ENCODE measurements at places on chromosomes 3 and 15.

- DNase-seq, result peak; percentile 85
Observed at GRCh38 chr3:94226078-94226477, 163.2 kb downstream of the NSUN3 start.

- DNase-seq, result peak; percentile 69
Observed at GRCh38 chr3:30607032-30607833, 832 bp downstream of the TGFBR2 start.

DNA sequence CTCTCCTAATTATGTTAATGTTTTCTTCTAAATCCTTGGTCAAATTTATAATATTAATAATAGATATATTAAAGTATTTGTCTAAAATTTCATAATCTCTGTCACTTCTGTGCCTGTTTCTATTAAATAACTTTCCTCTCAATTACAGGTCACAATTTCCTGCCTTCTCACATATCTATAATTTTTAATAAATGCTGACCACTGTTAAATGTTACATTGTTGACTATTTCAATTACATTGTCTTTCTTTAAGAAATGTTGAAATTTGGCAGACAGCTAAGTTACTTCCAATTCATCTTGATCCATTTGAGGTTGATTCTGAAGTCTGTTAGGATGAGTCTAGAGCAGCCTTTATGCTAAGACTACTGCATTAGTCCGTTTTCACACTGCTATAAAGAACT, 41.7 kb downstream of the MYL3 start:
- DNase-seq, result no peak

GRCh38 chr15:27679731-27680471, 419.2 kb downstream of the OCA2 start:
- no peak for DNase-seq

- no peak for DNase-seq
Observed at GRCh38 chr3:16477521-16477920, 36.0 kb downstream of the RFTN1 start.

- no peak for DNase-seq
Observed at GRCh38 chr3:153911116-153911515, 210.1 kb upstream of the ARHGEF26 start.

GRCh38 chr15:101625980-101626379, 26.2 kb downstream of the TM2D3 start:
- peak; percentile 37 for DNase-seq

GRCh38 chr15:85858586-85859375, 64.1 kb upstream of the KLHL25 start:
- peak; percentile 68 for DNase-seq

DNA sequence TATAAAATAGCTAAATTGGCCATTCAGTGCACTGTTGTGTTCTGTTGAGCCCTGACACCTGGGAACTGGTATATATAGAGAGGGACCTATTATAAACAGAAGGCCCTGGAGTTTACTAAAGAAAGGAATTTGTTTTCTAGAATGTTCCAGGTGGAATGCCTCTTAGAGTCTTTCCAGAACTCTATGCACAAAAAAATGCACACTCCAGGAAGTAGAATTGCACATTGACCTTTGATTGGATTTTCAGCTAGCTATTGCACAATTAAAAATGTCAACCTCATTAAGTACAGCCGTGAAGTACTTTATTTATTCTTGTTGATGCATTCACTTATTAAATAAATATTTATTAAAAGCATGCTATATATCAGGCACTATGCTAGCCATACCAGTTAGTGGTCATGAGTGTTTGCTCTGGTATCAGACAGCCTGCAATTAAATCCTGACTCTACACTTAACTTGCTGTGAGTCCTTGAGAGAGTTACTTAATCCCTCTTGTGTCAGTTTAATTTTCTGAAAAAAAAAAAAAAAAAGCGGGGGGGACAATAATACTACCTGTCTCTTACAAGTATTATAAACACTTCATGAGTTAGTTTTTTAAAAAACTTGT, 40.8 kb downstream of the NDUFB4 start:
- no peak for DNase-seq

GRCh38 chr3:1962396-1963088, 136.1 kb upstream of the CNTN4 start:
- no peak for DNase-seq

DNA sequence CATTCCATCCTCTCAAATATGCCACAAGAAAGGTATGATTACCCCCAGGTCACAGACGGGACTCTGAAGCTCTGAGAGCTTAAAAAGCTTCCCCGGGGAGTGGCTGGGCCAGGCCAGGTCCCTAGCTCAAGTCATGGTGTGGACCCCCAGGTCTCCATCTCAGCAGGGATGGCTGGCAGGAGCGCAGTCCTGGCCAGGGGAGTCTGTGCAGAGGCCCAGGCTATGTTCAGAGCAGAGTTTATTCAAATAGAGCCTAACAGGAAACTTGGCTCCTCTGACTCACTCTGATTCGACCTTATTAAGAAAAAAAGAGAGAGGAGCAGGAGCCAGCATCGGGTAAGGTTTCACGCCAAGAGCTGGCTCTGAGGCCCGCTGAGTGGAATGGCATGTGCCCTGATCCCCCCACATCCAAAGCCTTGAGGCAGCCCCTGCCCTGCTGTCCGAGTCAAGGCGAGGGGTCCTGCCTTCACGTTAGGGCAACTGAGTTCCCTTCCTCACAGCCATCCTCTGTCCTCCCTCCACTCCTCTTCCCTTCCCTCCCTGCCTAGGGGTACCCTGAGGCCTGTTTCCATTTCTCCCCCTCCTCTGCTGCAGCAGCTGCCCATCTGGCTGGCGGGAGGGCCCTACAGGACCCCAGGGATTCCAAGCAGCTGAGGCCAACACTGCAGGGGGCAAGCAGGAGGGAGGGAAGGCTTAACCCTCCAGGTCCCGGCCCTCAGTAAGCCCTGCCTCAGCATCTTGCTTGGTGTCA, 1.9 kb upstream of the LOXL1 start:
- DNase-seq, result peak; percentile 81

- no peak for DNase-seq
Observed at GRCh38 chr3:49794926-49795905, 4.5 kb downstream of the CDHR4 start.

GRCh38 chr3:20145874-20146273, 40.1 kb downstream of the SGO1 start:
- DNase-seq, result no peak

DNA sequence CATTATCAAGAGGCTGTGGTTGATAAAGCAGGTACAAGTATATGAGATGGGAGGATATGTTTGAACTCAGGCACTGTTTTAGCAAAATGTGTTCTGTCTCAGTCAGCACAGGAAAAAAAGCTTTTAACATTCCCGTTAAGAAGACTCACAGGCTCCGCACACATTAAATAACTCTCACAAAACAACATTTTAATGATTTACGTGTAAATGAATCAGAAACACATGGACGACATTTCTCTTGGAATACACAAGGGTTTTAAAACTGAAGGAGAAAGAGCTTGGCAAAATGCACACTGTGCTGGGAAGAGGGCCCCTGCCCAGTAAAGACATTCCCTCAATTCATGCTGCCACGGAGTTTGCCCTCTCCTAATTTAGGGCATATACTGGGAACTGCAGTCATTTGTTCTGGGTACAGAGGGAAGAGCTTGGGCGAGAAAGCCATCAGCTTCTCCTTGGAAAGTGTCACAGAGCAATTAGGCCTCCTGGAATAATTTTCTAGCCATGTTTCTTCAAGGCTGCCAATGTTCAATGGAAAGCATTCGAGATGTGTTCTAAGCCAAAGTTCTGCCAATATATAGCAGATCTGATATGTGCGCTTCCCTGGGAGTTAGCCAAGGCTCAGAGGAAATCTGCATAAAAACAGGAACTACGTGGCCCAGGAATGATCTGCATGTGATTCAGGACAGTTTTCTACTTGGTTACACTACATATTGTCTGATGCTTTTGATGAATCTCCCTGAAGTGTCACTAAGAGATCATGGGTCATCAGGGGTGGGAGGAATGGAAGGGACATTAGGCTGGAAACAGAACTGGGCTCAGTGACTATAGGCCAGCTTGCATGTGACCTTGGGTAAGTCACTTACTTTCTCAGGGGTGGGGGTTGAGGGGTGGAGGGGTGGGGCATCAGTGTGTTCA, 2.2 kb upstream of the MASP1 start:
- no peak for DNase-seq

- no peak for DNase-seq
Observed at GRCh38 chr3:187667526-187667925, 2.7 kb downstream of the SST start.

DNA sequence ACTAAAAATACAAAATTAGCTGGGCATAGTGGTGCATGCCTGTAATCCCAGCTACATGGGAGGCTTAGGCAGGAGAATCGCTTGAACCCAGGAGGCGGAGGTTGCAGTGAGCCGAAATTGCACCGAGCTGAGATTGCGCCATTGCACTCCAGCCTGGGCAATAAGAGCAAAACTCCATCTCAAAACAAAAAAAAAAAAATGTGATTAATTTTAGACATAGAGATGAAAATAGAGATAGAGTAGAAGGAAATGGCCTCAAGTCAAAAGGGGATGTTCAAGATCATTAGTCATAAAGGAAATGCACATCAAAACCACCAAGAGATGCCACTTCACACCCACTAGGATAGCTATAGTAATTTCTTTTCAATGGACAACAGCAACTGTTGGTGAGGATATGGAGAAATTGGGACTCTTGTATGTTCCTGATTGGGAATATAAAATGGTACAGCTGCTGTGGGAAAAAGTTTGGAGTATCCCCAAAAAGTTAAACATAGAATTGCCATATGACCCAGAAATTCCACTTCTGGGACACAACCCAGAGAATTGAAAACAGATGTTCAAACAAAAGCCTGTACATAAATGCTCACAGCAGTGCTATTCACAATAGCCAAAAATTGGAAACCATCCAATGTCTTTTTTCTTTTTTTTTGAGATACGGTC, 55.4 kb downstream of the ABHD2 start:
- DNase-seq, result no peak

- DNase-seq, result no peak
Observed at GRCh38 chr3:8567784-8568575, 66.4 kb downstream of the LMCD1 start.

GRCh38 chr3:136932523-136932922, 25.3 kb upstream of the IL20RB start:
- peak; percentile 77 for DNase-seq

DNA sequence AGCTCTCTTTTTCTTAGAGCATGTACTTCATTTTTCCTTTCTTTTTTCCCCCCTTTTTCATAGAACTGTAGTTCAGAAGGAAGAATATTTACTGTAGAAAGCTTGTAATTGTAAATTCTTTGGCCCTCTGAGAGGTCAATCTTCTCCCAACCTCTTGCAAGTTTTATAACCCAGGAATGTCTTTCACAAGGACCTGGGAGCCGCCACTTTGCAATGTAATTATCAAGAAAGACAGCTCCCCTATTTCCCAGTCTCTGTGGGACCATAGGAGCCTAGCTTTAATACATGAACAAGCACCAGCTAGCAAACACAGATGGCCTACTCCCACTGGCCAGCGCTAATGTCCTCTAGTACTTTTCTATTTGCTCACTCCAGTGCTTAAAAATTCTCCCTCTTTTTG, 51.4 kb downstream of the NFKBIZ start:
- DNase-seq, result no peak

DNA sequence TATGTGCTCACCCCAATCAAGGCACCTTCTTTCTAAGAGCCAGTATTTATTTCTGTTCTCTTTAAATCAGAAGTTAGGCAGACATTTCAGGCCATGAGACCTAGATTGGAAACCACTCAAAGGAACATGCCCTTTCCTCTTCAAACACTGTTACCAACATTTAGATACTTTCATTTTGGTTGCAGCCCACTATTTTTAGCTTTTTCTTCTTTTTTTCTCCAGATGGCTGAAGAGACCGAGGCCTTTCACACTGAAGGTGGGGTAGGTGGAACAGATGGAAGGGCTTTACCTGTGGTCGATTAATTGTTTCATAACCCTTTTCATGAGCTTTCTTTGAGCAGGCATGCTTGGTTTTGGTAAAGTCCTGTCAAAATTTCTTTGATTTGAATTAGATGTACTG, 10.9 kb upstream of the LZTFL1 start:
- no peak for DNase-seq

DNA sequence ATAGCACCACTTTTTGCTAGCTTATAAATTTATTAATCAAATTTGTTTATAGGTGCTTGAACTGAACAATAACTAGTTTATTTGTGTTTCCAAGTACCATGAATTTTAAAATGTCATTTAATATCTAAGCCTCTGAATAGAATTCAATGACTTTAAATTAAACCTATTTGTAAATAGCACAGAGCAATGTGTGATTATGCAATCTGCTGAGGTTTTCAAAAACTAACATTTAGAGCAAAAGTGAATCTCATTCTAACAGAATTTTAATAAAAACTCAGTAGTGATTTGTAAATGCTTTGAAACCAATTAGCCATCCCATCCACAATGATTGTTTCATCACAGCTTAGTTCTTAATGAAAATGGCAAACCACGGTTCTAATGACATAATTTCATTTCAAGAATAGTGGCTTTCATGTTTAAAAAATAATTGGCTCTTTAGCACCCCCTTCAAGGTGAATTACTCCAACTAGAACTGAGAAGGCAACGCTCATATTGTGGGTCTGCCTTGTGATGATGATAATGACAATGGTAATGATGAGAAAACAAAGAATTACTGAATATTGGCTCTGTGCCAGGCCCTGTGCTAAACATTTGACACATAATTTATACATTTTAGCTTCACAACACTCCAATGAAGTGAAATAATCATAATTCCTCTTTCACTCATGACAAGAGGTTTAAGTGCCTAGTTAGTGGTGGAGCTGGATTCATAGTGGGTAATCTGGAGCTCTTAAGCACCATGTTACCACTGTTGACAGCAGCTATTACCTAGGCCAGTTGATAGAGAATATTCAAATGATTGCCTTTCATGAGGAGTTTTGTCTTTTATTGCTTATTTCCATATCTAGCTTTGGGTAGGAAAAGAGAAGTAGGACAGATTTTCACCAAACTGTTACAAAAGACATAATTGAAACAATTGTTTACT, 145.7 kb downstream of the RBMS3 start:
- no peak for DNase-seq

GRCh38 chr15:91320101-91320500, 220.0 kb downstream of the SV2B start:
- no peak for DNase-seq

DNA sequence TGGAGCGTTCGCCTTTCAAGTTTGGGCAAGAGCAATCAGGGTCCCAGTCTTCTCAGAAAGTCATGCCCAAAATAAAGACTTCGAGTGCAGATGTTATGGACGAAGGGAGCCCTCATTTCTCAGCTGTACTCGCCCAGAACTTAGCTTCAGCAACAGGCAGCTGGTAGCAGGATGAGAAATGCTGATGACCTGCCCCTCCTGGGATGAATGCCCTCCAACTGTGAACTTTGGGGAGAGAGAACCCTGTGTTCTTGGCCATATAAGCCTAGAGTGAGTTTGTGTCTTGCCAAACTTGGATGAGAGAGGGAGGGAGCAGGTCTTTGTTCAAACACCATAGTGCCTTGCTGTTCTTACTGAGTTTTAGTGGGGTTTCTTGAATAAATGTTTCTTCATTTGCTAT, 400.3 kb downstream of the LRTM1 start:
- DNase-seq, result no peak
